ENCODE measurements at places on chromosomes 4 and X.

DNA sequence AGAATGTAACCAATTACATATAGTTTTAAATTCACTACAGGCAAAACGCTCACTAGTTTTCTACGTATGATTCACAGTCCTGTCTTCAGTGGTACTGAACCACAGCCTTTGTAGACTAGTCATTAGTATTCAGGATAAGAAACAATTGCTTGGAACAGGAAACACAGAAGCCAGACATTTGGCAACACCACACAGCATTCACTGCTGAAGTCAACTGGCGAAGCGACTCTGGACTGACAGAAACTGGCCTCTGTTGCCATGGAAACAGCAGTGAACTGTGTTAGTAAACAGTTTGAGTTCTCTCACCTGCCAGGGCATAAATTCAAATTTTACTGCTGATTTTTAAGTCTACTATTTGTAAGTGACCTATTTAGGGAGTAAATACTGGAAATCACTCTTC is 57.6 kb downstream of the MAPK10 start:
- DNase-seq, result no peak

GRCh38 chr4:78529569-78530209 is 21.9 kb upstream of the ANXA3 start:
- DNase-seq, result no peak

DNA sequence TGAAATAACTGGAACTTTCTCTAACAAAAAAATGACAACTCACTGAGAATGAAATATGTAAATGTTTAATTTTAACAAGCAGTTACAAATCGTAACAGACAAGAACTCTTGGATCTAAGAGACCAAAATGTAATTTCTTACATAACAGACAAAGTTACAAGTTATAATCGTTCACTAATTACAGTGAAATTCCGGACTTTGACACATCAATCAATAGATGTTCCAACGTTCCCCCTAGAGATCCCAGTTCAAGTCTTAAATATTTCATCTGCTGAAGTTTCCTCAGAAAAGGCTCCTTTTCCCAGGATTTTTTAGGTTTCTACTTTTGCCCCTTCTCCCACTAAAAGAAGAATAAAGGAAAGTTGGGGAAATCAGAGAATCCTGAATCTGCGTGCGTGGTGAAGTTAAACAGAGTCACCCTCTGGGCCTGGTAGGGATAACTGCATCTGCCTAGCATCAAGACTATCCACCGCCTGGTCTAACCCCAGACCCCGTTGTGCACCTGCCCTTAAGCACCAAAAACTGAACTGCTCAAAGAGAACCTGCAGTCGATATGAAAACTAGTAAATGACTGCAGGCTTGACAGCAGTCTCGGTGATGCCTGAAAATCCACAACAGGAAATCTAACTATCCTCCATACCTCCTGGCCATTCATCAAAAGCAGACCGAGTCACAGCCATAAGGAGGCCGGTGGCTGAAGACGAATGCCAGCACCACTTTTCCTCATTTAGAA is 2.3 kb downstream of the IRF2 start:
- DNase-seq, result no peak

- DNase-seq, result no peak
Observed at GRCh38 chrX:57951666-57952319, 41.5 kb upstream of the ZXDA start.

- DNase-seq, result no peak
Observed at GRCh38 chr4:125231661-125232060, 83.1 kb upstream of the FAT4 start.

GRCh38 chrX:114842181-114842580 is 175.2 kb downstream of the IL13RA2 start:
- DNase-seq, result no peak

GRCh38 chr4:138576684-138577083 is 334.5 kb upstream of the SLC7A11 start:
- DNase-seq, result no peak

GRCh38 chrX:843306-843705 is 212.7 kb downstream of the SHOX start:
- no peak for DNase-seq

DNA sequence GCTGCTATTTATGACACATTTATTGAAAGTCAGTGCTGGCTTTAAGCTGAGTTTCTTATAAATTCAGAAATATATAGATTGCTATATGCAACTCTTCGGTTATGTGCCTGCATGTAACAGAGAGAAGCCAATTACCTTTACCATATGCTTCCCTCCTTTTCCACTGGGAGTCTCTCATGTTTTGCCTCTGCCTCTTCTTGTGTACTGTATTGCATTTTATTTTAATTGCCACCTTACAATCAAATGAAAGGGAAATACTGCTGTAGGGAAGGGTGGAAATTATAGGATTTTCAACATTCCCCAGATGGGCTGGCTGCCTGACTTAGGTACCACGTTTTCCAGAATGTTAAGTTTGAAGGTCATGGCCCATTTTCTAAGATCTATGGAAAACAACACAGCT is 655.4 kb upstream of the SLIT2 start:
- DNase-seq, result no peak

- no peak for DNase-seq
Observed at GRCh38 chrX:1076871-1077651, 135.4 kb downstream of the CRLF2 start.

- DNase-seq, result no peak
Observed at GRCh38 chrX:74450803-74451449, 29.6 kb downstream of the SLC16A2 start.

- no peak for DNase-seq
Observed at GRCh38 chr4:13647031-13647430, 19.5 kb upstream of the BOD1L1 start.

DNA sequence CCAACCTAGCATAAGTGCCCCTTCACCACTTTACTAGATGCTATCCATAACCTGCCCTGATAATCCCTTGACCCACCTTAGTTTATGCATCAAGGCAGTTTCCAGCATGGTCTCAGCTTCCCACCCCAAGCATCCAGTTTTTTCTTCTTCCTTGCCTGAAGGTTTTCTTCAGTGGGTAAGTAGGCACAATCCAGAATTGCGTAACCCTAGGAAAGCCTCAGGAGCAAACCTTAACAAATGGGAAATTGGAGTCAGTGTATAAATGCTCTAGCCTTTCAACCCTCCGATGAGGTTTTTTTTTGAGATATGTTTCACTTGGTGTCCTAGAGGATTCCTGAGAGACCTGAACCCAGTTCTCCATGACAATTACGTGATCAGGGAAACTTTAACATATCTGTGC is 614.0 kb upstream of the BOD1L1 start:
- no peak for DNase-seq

DNA sequence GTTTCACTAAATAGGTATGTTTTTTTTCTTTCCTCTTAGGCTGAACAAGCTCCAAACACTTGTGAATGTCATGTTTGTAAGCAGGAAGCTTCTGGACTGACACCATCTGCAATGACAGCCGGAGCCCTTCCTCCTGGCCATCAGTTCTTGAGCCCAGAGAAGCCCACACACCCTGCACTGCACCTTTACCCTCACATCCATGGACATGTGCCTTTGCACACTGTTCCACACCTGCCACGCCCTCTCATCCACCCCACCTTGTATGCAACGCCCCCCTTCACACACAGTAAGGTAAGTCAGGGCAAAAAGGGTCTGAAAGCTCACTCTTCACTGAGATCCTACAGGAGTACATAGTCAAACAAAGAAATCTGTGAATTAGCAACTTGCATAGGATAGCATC is 84.1 kb downstream of the TNIP2 start:
- DNase-seq, result no peak

DNA sequence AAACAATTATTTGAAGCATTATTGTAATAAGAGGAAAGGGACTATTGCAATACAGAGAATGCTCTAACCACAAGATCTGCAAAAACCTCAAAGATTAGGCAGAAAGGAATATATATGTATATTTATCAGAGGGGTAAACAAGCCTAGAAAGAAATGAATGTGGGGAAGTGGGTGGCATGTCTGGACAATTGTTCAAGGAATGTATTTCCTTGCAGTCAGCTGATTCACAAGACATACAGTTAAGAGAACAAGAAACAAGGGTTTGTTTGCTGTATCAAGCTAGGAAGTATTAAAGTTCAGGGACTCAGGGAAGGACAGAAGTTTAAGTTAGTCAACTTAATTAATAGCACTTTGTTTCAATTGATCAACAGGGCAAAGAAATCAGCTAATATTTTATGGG is 514.7 kb downstream of the CENPC start:
- DNase-seq, result no peak

DNA sequence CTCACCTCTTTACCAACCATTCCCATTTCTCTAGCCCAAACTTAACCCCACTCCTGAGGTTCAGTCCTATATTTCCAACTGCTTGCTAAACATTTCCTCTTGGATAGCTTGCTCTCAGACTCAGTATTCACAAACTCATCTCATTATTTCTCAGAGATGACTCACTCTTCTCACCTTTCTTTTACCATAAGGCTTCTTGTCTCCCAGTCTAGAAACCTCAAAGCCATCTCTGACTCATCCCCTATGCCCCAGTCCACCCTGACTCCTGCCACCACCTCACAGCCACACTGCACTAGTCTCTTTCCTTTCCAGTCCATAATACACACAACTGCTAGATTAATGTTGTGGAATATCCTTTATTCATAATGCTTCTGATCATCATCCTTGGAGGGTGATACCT is 4.8 kb downstream of the FRMPD3 start:
- DNase-seq, result no peak

- DNase-seq, result no peak
Observed at GRCh38 chr4:3112201-3112600, 37.7 kb downstream of the HTT start.

DNA sequence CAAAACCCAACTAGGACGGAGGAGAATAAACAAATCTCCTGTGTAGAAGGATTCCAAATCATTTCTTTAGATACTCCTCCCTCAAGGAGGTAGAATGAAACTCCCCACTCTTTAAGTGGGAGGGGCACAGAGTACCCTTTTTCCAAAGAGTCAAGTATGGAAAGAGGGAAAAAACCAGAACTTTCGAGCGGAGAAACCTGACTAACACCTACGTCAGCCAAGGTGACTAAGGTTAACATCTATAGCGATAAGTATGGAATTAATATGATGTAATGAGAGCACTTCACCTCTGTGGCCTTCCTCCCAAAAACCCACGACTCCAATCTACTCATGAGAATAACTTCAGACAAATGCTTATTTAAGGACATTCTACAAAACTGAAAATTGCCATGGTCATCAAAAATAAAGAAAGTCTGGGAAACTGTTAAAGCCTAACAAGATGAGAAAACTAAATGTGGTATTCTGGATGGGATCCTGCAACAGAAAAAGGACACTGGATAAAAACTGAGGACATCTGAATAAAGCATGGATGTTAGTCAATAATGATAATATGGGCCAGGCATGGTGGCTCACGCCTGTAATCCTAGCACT is 157.0 kb upstream of the MAP3K15 start:
- no peak for DNase-seq

- DNase-seq, result no peak
Observed at GRCh38 chr4:73499996-73500765, 18.6 kb downstream of the AFM start.
